Smooth muscle cell of the pulmonary artery (primary cell): ENCODE measurements at places on chromosomes 3 and 15. TPM values are rescaled to one million over a fixed set of nuclear protein-coding genes. Genes with fewer than 3 reads are reported as not detected.

The PRICKLE2 gene
- 31.0 and 35.4 TPM in 2 replicates for total RNA-seq

The BLOC1S6 gene
- total RNA-seq = 67.8 and 98.5 TPM in 2 replicates

The APBA2 gene
- total RNA-seq = 15.6 and 23.3 TPM in 2 replicates

The TNFSF10 gene
- 0.33 and 1.1 TPM in 2 replicates for total RNA-seq

The ZNF717 gene
- 13.9 and 19.1 TPM in 2 replicates for total RNA-seq

The DAPK2 gene
- 0.59 and 0.98 TPM in 2 replicates for total RNA-seq

The EEFSEC gene
- total RNA-seq = 5.0 and 5.9 TPM in 2 replicates

The PPP1R14D gene
- total RNA-seq = not detected in 2 replicates

The GOLGA8T gene
- total RNA-seq = 0.13 and 0.17 TPM in 2 replicates

The C3orf70 gene
- 0.46 and 1.6 TPM in 2 replicates for total RNA-seq

The LRRC2 gene
- total RNA-seq = 0.36 and 1.5 TPM in 2 replicates

The HYAL3 gene
- total RNA-seq = 10.6 and 10.8 TPM in 2 replicates

The SORD gene
- 13.9 and 20.3 TPM in 2 replicates for total RNA-seq

The RTP3 gene
- total RNA-seq = not detected in 2 replicates

The SCAMP5 gene
- total RNA-seq = 1.6 and 2.6 TPM in 2 replicates

The IL12A gene
- 1.8 and 3.7 TPM in 2 replicates for total RNA-seq

The SOX2 gene
- total RNA-seq = 0.63 TPM in 1 of 2 replicates, not detected in the other

The GCNT3 gene
- total RNA-seq = 0.07 and 0.23 TPM in 2 replicates

The GOLGA8N gene
- total RNA-seq = 6.8 and 7.1 TPM in 2 replicates

The ACKR4 gene
- total RNA-seq = 19.7 and 24.0 TPM in 2 replicates

The SLC28A2 gene
- total RNA-seq = not detected in 2 replicates

The ETFA gene
- 98.3 and 109 TPM in 2 replicates for total RNA-seq

The TJP1 gene
- 47.8 and 57.5 TPM in 2 replicates for total RNA-seq

The KCNAB1 gene
- total RNA-seq = 2.0 and 35.6 TPM in 2 replicates

The CDHR4 gene
- total RNA-seq = 0.07 TPM in 1 of 2 replicates, not detected in the other

The CPNE9 gene
- not detected in 2 replicates for total RNA-seq

The RBPMS2 gene
- 0.07 TPM in 1 of 2 replicates, not detected in the other for total RNA-seq

The GUCA1C gene
- not detected in 2 replicates for total RNA-seq

The ZIC1 gene
- 0.03 and 0.13 TPM in 2 replicates for total RNA-seq

The TRPM1 gene
- total RNA-seq = not detected in 2 replicates

The DUOXA2 gene
- total RNA-seq = not detected in 2 replicates
